Stimulated activated CD4-positive, alpha-beta T cell treated with anti-CD3 and anti-CD28 coated beads, Interleukin-1b, Interleukin-23, amount 100 ng/mL, for 1 hour (primary cell): ENCODE measurements at places on chromosomes 2 and 18.

- DNase-seq: no peak
These were observed 16.1 kb upstream of the GNAL start for GRCh38 chr18:11672846-11673454.

GRCh38 chr2:27369471-27370025 lies 590 bp downstream of the EIF2B4 start:
- no peak for DNase-seq

DNA sequence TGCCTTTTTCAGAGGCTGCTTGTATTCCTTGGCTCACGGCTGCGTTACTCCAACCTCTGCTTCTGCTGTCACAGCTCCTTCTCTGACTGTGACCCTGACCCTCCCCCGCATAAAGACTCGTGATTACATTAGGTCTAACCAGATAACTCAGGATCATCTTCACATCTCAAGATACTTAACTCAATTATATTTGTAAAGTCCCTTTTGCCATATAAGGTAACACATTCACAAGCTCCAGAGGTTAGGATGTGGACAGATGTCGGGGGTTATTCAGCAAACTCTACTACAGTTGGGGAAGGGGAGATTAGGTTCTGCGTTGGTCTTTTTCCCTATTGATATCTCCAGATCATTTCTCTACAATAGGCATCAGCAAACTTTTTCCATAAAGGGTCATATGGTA lies 76.9 kb downstream of the EVA1A start:
- DNase-seq: no peak

- no peak for DNase-seq
These were observed 369.0 kb downstream of the CBLN2 start for GRCh38 chr18:72174972-72175649.

DNA sequence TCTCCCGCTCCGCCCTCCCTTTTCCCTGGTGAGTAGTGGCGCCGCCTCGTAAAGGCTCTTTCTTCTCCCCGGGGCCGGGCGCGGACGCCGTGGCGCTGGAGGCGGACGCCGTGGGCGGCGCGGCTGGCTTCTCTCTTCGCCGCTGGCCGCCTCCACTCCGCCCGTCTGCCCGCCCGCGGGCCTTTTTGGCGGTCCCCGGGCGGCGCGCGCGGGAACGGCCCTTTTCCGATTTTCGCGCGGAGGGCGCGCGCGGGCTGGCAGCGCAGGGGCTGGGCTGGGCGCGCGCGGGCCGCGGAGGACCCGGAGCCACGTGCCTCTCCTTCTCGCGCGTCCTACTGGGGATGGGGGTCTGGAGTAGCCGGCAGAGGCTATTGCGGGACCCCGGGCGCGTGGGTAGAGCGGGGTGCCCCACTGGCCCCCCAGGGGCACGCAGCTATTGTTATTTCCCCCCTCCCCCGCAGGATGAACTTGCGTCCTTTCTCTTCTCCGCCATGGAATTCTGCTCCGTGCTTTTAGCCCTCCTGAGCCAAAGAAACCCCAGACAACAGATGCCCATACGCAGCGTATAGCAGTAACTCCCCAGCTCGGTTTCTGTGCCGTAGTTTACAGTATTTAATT lies 472 bp downstream of the SLC20A1 start:
- DNase-seq: peak; percentile 24

DNA sequence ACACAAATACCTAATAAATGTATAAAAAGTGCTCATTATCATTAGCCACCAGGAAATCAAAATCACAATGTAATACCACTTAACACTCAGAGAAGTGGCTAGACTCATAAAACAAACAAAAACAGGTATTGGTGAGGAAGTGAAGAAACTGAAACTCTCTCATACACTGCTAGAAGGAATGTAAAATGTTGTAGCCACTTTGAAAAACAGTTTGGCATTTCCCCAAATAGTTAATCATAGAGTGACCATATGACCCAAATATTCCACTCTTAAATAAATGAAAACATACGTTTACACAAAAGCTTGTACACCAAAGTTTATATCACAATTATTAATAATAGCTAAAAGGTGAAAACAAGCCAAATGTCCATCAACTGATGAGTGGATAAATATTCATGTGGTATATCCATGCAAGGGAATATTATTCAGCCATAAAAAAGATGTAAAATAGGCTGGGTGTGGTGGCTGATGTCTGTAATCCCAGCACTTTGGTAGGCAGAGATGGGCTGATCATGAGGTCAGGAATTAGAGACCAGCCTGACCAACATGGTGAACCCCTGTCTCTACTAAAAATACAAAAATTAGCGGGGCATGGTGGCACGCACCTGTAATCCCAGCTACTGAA lies 86.2 kb upstream of the COL5A2 start:
- DNase-seq: no peak

- no peak for DNase-seq
These were observed 352.8 kb upstream of the KCNH7 start for GRCh38 chr2:163191372-163191771.

DNA sequence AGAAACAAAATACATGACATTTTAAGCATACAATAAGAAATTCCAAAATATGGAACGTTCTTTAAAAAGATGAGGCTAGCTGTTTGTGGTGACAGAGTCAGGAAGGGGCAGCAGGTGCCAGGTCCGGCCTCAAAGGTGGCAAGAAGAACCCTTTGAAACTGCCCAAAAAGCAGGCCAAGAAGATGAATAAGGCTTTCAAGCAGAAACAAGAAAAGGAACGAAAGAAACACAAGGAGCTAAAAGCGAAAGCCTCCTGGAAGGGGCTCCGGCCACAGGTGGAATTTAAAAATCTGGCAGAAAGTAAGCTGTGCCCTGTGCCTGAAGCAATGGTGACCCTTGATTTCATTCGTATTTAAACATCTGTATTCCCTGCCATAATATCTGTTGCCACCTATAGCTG lies 5.5 kb downstream of the WDR33 start:
- DNase-seq: no peak

GRCh38 chr2:65344689-65345088 lies 87.7 kb downstream of the SPRED2 start:
- no peak for DNase-seq

DNA sequence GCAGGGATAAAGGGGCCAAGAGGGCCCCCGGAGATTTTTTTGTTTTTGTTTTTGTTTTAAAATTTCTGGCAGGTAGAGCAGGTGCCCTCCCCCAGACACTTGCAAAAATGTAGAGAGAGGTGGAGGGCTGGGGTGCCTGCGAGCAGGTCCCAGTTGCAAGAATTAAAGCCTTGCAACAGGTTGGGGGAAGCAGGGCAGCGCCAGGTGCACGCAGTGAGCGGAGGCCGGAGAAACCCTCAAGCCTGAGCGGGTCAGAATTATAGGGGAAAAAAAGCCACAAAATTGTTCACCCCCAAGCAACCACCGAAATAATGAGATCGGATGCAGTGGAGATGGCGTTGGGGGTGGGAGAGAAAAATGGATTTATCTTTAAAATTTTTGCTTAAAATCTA lies 527 bp downstream of the IGFBP5 start:
- no peak for DNase-seq

DNA sequence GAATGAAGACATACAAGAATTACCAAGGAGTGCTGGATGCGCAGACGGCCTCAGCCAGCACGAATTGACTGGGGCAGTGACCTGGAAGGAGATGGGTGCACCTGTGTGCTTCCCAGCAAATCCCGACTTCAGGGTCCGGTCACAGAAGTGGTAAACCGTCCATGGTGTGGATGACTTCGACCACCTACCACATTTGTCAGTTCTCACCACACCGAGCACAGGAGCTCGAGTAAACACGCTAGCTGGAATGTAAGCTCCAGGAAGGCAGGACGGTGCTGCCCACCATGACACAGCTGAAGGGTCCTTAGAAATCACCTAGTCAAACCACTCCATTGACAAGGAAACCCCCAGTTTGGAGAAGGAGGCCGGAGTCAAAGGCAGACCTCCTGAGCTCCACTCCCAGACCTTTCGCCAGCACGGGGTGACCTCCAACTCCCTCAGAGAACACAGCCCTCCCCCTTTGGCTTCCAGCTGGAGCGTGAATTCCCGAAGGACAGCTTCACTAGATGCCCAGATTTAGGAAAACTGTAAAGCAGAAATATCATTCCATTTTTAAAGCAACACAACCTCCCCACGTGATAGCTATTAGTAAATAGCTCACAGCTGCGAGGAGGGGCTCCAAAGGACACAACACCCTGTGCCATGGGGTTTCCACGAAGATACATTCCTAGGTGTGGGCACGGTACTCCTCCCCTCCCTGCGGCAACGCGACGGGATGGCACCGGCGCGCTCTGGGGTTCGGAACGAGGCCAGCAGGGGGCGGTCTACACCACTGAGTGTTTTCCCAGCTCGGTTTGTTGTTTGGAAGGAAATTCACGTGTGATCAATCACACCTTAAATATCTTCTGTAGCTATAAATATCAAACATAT lies 34.1 kb upstream of the GNAL start:
- peak; percentile 29 for DNase-seq

DNA sequence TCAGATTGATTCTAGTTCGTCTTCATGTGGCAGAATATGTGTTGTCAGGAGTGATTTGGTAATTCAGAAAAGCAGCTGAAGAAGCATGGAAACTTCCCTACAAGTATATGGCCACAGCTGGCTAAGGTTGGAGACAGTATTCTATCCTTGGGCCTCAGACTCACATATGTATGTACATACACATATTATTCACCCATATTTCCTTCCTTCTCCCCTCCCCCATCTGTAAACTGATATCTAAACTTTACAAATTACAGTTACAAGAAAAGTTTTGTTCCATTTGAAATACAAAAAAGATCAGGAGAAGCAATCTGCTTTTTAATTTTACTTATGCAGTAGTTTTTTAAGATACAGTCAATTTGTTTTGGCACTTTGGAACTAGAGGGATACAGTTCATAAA lies 3.1 kb downstream of the SP3 start:
- DNase-seq: no peak

DNA sequence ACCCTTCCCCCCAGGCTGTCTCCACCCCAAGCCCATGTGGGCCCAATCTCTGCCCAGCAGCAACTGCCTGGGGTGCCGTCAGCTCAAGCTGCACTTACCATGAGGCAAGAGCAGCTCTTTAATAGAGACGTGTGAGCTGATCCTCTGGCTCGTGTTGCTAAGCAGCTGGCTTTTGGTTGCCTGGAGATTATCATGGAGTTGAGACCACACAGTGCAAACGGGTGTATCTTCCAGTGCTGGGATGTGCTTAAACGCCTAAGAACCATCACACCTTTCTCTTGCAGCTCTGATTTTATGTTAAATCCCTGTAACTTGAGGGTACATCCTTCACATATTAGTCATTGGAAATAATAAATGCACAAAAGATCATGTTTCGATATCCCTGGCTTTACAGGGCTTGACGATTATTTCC lies 271.1 kb downstream of the PRKCE start:
- DNase-seq: no peak

DNA sequence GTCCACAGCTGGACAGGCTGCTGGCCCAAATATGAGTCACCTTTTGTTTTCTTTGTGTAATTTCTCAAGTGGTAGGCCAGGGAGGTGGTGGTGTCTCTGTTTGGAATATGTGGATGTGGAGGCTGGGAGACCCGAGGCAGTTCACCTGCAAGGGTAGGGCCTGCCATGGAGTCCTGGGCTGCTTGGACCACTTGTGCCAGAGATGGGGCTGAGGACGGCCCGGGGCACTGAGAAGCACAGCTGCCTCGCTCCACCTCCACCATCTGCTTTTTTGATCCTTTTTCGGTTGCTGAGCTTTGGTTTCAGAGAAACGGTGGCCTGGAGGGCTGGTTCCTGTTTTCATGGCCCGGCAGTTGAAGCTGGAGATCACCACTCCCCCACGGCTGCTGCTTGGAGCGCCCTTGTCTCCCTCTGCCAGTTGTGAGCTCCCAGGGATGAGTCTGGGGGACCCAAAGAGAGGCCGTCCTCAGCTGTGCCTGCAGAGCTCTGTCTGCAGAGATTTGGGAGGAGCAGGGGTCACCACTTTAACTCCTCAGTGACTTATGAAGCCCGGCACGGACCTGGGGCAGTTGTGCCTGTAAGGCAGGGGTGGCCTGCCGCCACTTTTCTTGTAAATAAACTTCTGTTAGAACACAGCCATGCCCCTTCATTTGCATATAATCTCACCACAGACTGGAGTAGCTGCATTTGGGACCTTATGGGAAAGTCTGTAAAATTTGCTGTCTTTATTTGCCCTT lies 67.6 kb upstream of the MCFD2 start:
- DNase-seq: no peak

GRCh38 chr2:152303951-152304350 lies 31.0 kb upstream of the FMNL2 start:
- no peak for DNase-seq

- no peak for DNase-seq
These were observed 24.2 kb downstream of the TET3 start for GRCh38 chr2:74008761-74009395.

DNA sequence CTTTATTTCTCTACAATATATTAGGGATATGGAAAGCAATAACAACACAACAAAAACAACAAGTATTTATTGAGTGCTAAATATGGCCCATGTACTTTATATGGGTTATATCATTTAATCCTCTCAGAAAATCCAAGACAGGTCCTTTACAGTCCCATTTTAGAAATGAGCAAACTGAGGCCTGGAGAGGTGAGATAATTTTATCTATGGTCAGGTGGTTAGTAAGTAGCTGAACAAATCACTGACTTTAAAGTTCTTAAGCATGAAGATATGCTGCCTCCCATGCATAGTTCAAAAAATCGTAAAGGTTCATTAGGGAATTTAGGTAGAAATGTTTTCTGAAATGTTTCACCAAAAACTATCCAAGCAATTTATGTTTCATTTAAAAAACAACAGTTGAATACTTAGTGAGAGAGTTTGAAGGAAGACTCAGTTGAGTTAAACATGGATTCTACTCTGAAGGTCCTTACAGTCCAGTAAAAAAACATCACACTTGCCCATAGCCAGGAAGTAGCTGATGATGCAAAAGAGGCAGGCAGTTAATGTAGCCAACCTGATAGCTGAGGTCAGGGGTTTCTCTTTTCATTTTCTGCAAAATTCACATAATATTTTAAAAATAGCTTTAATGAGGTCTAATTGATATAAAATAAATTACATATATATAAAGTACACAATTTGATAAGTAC lies 7.6 kb upstream of the NFE2L2 start:
- no peak for DNase-seq

- no peak for DNase-seq
These were observed 80.1 kb downstream of the SDC1 start for GRCh38 chr2:20144861-20145260.

DNA sequence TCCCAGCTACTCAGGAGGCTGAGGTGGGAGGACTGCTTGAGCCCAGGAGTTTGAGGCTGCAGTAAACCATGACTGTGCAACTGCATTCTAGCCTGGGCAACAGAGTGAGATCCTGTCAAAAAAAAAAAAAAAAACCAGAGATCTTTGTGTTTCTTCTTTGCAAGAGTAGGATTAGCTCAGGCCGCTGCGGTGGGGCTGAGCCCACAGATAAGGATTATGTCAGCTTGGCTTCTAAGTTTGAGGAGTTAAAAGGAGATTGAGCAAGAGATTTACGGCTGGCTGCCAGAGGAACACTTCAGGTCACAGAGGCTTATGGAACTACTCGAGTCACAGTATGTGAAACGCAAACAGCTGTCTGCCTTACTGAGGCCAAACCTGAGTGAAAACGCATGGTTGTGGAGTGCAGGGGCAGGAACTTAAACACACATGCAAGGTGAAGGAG lies 146.7 kb upstream of the L3MBTL4 start:
- no peak for DNase-seq

GRCh38 chr2:147460155-147460554 lies 384.7 kb upstream of the ACVR2A start:
- DNase-seq: no peak

- no peak for DNase-seq
These were observed 61.7 kb downstream of the MRPL35 start for GRCh38 chr2:86260978-86261377.

- DNase-seq: no peak
These were observed 241.6 kb upstream of the RAB6C start for GRCh38 chr2:129737660-129738527.
